RWPE2 (cell line): ENCODE measurements at places on chromosomes 4 and X.

- no peak overlapping the region for H3K4me3 ChIP-seq
- peaks cover 5% of the 10 kb centered on the region for H3K4me1 ChIP-seq
- no peak for DNase-seq
- H3K27me3 ChIP-seq: no peaks in the 10 kb centered on the region
Measured at GRCh38 chr4:65495439-65495838, 174.8 kb downstream of the EPHA5 start.

DNA sequence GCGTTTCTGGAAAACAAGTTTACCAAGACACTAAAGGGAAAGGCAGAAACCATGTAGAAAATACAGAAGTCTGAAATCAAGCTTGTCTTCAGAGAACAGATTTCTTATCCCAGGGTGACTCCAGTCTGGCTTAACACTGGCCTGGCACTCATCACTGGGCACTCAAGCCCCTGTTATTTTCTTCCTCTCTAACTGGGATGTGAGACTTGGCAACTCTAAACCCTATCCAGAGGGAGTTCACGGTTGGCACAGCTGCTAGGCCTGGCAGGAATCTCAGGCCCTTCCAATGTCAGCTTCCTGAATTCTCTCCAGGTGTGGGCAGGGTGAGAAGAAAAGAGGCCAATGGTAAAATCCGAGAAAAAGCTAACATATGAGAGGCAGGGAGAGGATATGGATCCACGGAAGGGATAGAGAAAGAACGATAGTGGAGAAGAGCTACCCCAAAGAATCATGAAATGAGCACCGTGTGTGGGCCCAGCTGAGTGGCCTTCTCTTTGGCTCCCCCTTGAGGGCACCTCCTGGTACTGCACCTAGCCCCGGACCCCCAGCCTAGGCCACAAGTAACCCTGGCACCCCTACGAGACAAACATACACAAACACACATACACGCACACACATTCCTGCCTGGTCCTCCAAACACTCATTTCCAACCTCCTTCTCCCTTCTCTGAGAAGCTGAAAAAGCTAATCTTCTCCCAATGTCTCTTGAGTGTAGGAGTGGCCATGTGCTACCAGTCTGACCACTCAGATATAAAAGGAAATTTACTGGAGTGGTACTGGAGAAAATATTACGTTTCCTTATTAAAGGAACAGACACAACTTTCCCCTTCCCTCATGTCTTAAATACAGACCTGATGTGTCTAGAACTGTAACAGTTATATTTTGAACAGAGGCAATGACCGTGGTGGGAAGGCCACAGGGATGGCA is 16.6 kb upstream of the PTCHD1 start:
- DNase-seq: no peak
- no peaks in the 10 kb centered on the region for H3K27me3 ChIP-seq
- no peaks in the 10 kb centered on the region for H3K4me1 ChIP-seq
- no peak overlapping the region for H3K4me3 ChIP-seq
- no peaks in the 10 kb centered on the region for H3K36me3 ChIP-seq
- no peak overlapping the region for H3K27ac ChIP-seq

GRCh38 chrX:153557618-153558355 is 40.3 kb downstream of the ATP2B3 start:
- no peak overlapping the region for H3K4me3 ChIP-seq
- no peaks in the 10 kb centered on the region for H3K27me3 ChIP-seq
- no peaks in the 10 kb centered on the region for H3K4me1 ChIP-seq
- no peaks in the 10 kb centered on the region for H3K36me3 ChIP-seq
- no peak for DNase-seq

DNA sequence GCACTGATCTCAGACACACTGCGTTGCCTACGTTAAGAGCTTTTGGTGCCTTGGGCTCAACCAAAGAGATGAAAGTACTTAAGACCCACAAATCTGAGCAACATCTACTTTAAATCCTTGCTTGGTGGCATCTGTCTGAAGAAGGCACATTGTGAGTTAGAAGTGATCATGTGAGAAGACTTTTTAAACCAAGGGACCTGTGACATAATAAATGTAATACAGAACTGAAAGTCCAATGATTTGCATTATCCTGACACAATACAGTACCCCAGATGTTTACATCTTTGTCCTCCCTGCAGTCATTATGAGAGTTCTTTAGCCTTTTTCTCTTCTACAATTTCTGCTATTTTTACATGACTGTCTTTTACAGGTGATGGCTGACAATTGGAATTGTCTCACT is 96.7 kb upstream of the FTHL17 start:
- DNase-seq: no peak
- no peaks in the 10 kb centered on the region for H3K36me3 ChIP-seq
- H3K27me3 ChIP-seq: no peaks in the 10 kb centered on the region
- H3K27ac ChIP-seq: no peak overlapping the region

DNA sequence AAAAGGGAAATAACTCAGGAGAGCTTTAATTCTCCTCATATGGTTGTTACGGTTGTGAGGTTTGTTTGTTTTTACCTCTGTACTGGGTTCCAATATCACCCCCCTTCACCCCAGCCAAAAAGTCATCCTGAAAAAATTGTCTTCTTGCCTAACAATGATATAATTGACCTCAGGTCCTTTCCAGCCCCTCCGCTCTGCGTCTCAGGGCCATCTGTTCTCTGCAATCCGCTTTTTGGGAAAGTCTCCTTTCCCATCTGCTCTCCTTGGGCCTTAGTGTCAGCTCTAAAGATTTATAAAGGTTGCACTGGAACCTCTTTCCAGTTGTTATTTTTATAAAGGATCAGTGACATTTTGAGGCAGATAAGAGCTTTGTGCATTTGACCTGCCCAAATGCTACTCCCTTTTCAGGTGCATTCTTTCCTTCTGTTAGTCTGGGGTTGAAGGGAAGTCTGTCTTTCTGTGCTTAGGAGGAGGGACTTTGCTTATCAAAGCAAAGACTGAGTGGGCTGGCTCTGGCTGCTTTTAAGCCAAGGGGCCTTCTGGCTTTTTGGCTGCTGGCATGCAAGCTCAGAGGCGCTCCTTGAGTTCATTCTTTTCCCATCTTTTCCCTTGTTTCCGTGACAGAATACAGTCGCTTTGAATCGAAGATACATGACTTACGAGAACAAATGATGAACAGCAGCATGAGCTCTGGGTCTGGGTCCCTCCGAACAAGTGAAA is 34.1 kb downstream of the DLG3 start:
- H3K36me3 ChIP-seq: peaks cover 4% of the 10 kb centered on the region
- no peak for DNase-seq
- peaks cover 31% of the 10 kb centered on the region for H3K4me1 ChIP-seq

GRCh38 chr4:82469791-82470345 is 39.5 kb downstream of the ENOPH1 start:
- H3K4me1 ChIP-seq: no peaks in the 10 kb centered on the region
- H3K36me3 ChIP-seq: no peaks in the 10 kb centered on the region
- H3K27me3 ChIP-seq: no peaks in the 10 kb centered on the region

- no peaks in the 10 kb centered on the region for H3K4me1 ChIP-seq
- no peaks in the 10 kb centered on the region for H3K27me3 ChIP-seq
- H3K4me3 ChIP-seq: no peak overlapping the region
- no peaks in the 10 kb centered on the region for H3K36me3 ChIP-seq
- no peak overlapping the region for H3K27ac ChIP-seq
- no peak for DNase-seq
Measured at GRCh38 chrX:40445691-40446090, 135.1 kb upstream of the ATP6AP2 start.

- H3K4me1 ChIP-seq: peaks cover 8% of the 10 kb centered on the region
- DNase-seq: no peak
- no peak overlapping the region for H3K27ac ChIP-seq
- H3K36me3 ChIP-seq: 0 out of 2 replicates have a peak, but pooled peaks cover 3% of the 10 kb centered on the region
- no peak overlapping the region for H3K4me3 ChIP-seq
- H3K27me3 ChIP-seq: no peaks in the 10 kb centered on the region
Measured at GRCh38 chr4:166091146-166091545, 218.1 kb downstream of the TLL1 start.

DNA sequence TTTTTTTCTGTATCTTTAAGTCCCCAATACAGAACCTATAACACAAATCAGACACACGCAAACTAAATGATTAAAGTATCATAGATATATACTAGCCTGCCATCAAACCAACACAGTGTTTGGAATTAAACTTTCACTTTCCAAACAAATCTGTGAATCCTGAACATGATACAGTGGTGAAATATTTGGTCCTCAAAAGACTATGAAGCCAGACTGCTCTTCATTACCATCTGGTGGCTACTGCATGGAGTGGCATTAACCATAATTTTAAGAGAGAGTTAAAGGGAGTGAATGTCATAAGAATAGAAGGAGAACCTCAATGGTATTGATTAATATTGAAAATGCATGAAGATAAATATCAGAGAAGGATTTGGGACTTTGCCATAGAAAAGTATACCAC is 9.2 kb upstream of the GABRA4 start:
- H3K4me3 ChIP-seq: no peak overlapping the region
- H3K27ac ChIP-seq: no peak overlapping the region
- H3K4me1 ChIP-seq: no peaks in the 10 kb centered on the region
- H3K36me3 ChIP-seq: no peaks in the 10 kb centered on the region
- DNase-seq: no peak
- H3K27me3 ChIP-seq: peaks cover 4% of the 10 kb centered on the region

DNA sequence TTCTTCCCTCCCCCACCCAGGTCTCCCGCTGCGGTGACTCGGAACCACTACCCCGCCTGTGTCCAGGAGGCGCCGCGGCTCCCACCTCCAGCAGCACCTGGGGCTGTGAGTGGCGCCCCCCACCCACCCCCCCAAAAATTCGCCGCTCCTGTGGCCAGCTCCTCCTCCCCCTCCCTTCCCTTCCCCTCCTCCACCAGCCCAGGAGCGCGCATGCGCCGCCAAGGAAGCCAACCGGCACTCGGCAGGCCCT is 278 bp downstream of the CLOCK start:
- peaks cover 39% of the 10 kb centered on the region for H3K4me1 ChIP-seq
- DNase-seq: no peak
- H3K4me3 ChIP-seq: peak overlapping the region; percentile 83
- peak overlapping the region; percentile 95 for H3K27ac ChIP-seq
